ENCODE measurements at places on chromosomes 6 and 20. TPM values are rescaled to one million over a fixed set of nuclear protein-coding genes. Genes with fewer than 3 reads are reported as not detected.

GRCh38 chr6:23754197-23754596 lies 371.8 kb upstream of the NRSN1 start:
- no peak for DNase-seq

The TAGAP gene
- total RNA-seq, result not detected

DNA sequence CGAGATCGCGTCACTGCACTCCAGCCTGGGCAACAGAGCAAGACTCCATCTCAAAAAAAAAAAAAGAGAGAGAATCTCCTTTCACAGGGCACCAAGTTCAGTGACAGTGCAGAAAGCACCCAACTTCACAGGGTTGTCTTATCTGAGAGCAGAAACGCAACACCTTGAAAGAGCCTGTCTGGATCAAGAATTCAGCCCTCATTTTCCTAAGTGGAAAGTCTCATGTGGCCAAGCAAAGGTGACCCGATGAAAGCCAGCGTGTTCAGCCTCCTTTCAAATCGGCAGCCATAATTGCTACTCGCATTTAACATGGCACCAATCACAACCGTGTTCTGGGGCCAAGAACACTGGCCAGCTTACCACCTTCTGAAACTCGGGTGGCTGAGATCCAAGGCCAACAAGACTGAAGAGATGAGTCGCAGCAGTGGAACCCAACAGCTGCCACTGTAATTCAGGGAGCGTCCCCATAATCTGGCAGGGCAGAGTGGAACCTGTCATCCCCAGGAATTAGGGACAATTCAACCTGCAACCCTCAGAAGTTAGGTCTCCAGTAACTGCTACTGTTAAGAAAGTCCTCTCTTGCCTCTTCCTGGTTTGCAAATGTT lies 536.7 kb upstream of the JARID2 start:
- DNase-seq, result no peak

GRCh38 chr6:36224918-36225461 lies 28.4 kb downstream of the BRPF3 start:
- no peak for DNase-seq

The BHLHE23 gene
- not detected for total RNA-seq

The SPAG4 gene
- 15.9 TPM for total RNA-seq

Data from epithelial cell of proximal tubule (primary cell).